ENCODE measurements at places on chromosomes 3 and 15.

GRCh38 chr3:122973893-122974615 lies 53.5 kb downstream of the SEMA5B start:
- no peak for DNase-seq

GRCh38 chr3:31885235-31885634 lies 95.8 kb downstream of the OSBPL10 start:
- no peak for DNase-seq

DNA sequence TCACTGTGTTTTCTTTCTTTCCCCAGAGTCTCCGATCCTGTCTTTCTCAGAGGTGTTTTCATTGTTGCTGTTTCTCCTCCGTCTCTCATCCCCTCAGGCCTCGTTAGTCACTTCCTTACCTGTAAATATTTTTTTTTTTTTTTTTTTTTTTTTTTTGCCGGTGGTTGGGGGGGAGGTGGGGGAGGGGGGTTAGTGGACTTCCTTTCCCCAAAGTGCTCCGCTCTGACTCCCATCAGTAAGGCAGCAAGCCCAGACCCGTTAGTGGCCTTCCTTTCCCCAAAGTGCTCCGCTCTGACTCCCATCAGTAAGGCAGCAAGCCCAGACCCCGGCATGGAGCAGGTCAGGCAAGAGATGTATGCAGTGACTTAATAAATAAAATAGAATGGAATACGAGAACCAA lies 97.1 kb upstream of the TNFAIP8L3 start:
- DNase-seq = no peak

- no peak for DNase-seq
These were observed 49.7 kb upstream of the ACP3 start for GRCh38 chr3:132267391-132267993.
